ENCODE measurements at places on chromosomes 1 and 21.

- no peak for DNase-seq
Observed at GRCh38 chr21:45802425-45802824, 158.9 kb downstream of the PCBP3 start.

- DNase-seq: no peak
Observed at GRCh38 chr21:26933448-26933847, 33.4 kb downstream of the ADAMTS5 start.

GRCh38 chr1:228017356-228018124, 10.7 kb downstream of the WNT3A start:
- no peak for DNase-seq

DNA sequence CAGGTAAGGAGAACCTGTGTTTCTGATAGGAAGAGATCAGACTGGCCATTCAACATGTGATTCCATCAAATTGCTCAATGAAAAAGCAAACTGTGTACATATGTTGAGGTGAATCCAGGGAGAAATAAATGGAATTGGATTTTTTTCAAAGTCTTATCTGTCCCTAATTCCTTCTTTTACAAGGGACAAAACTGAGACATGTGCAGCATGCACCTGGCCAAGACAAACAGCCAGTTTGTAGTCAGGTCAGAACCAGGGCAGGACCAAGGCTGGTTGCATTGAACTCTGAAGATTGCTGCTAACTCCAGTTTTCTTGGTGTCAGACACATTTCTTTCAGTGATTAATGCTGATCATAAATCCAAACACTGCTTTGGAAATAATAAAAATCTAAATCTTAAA, 69.6 kb upstream of the CCDC190 start:
- DNase-seq: no peak

DNA sequence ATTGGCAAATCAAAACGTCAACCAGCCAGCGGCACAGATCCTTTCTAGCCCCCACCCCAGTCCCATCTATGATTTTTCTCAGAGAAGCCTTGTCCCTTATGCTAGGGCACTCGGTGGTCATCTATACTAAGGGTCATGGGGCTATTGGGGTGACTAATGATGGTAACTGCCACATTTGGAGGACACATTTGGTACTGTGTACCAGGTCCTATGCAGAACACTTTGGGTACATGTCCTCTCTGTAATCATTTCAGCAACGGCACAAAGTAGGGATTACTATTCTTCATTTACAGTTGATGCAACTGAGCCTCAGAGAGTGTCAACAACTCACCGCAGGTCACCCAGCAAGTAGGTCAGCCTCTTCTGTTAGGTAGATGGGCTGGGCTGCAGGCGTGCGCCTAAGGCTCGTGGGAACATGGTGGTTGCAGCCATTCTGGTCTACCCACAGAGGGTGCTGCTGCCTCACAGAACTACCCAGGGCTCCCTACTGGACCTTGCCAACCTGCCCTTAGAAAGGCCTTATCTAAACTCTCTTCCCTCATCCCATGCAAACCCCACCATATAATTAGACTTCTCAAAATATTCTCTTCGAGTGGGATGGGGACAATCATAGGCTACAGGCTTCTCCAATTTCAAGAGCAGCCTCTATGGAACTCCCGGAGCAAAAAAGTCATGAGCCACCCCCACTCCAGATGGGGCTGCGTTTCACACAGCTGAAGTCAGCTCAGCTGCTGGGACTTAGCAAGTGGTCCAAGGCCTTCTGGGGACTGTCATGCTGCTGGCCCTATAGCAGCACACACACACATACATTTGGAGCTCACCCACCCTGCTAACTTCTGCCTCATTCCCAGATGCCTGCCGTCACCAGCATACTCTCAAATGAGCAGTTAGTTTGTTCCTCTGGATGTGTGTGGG, 5.8 kb upstream of the SDHB start:
- no peak for DNase-seq
